ENCODE measurements at places on chromosomes 12 and 14.

DNA sequence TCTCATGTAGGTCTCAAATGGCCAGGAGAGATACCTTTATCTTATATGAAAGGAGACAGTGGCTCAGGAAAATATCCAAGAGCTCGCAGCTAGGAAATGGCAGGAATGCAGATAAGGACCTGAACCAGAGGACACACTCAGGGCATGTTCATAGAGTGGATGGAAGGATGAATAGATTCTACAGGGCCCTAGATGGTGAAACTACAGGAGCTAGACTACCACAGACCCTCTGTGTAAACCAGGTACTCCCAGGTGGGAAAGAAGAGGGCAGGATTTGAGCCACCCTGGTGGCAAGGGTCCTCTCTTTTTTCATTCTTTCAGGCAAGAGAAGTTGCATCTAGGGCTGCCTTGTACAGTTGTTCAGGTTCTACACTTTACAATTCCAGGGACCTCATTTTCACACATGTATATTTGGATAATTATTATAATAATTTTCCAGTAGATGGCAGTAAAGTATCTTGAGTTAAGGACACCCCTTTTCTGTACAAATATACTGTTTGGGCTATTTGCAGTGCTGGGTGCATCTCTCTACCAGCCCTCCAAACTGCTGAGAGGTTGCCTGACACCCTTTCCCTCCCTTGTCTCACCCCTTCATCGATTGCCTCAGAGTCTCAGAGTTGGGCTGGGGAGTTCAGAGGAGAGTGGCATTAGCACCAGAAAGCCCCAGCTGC lies 10.5 kb upstream of the ZDHHC22 start:
- DNase-seq, result no peak

GRCh38 chr14:77023001-77023996 lies 5.2 kb downstream of the IRF2BPL start:
- DNase-seq, result no peak

DNA sequence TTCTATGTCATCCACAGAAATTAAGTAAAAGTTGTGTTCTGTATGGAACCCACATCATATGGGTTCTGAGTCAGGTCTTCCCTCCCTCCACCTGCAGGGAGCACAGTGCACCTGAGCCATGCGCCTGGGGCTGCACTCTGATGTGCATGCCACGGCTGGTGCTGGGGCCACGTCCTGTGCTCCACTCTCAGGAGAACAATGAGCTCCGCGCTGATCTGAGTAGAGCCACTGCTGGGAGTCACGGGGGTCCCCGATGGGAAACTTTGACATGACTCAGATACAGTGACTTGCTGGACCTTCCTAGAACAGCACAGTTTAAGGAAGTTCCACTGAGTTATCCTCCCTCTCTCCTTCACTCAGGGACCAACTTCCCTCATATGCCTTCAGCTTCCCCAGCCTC lies 683.4 kb downstream of the TMEM121 start:
- no peak for DNase-seq

GRCh38 chr12:53950789-53951576 lies 3.7 kb upstream of the HOXC12 start:
- DNase-seq, result no peak

DNA sequence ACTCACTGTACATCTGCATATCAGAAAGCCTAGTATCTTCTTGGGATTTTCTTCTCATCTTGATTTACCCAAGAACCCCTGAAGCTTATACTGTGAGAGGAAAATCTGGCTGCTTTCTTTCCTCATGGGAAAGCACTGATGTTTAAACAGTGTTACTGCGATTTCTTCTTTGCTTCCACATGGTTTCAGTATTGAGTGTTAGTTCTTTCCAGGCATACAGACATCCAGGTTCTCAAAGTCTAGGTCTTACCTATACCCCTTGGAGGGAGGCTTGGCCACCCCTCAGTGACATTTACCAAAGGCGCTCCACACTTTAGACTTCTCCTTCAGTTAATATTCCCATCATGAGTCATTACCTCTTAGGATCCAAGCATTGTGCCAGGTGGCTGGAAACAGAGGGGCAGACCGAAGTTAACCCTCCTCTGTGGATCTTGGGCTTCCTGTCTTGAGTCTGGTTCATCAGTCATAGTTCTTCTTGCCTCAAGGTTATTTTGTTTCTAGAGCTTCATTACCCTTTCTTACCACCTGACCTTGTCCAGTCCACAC lies 79.1 kb downstream of the TMEM117 start:
- DNase-seq, result no peak

- DNase-seq, result no peak
These were observed 12.6 kb downstream of the RXYLT1 start for GRCh38 chr12:63792338-63792737.

DNA sequence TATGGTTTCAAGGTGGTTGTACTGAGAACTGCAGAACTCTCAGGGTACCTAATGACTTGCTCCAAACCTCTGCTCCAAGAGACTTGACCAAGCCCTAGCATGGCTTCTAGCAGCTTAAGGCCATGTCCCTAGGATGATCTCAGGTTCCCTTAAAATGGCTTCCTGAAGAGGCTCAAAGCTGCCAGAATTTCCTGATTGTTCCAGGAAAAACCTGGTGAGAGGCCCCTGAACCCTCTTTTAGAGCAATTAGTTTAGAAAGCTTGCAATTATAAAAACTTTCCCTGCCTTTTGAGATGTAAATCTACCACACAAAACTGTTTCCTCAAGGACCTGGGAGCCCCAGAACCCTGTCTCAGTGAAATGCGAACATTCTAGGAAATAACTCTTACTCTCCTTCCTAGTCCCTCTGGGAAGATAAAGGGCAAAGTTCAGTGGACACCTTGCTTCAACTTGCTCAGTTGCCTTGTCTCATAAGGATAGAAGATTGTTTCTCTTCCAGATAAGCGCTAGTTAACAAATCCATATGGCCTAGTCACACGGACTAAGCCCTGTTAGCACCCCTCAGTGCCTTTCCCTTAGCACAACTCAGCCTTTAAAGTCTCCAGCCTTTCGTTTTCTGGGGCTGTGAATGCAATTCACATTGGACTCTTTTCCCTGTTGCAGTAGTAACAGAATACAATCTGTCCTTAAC lies 2.5 kb downstream of the CMAS start:
- DNase-seq, result no peak

GRCh38 chr12:70149013-70149412 lies 94.2 kb upstream of the CNOT2 start:
- DNase-seq, result no peak

- no peak for DNase-seq
These were observed 451.6 kb downstream of the RGS6 start for GRCh38 chr14:72383865-72384264.

- no peak for DNase-seq
These were observed 23.1 kb upstream of the PWP1 start for GRCh38 chr12:107662484-107662883.

GRCh38 chr14:73739174-73739898 lies 25.2 kb upstream of the PNMA1 start:
- DNase-seq, result no peak

DNA sequence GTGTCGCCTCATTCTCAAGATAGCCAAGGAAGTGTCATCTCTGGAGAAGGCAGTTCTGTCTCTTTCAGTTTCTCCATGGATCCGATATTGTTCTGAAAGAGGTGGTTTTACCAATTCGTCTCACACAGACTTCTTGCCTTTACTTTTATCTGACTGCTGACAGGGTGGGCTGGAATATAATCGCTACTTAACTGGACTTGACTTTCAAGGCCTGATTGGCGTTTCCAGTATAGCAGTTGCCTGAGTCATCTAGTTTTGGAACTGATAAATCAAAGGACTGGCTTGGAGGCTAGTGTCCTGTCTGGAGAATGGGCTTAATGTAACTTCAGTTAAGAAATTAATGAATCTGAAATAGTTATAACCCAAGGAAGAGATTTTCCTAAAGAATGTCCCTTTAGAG lies 21.6 kb downstream of the PRKCH start:
- DNase-seq, result no peak

DNA sequence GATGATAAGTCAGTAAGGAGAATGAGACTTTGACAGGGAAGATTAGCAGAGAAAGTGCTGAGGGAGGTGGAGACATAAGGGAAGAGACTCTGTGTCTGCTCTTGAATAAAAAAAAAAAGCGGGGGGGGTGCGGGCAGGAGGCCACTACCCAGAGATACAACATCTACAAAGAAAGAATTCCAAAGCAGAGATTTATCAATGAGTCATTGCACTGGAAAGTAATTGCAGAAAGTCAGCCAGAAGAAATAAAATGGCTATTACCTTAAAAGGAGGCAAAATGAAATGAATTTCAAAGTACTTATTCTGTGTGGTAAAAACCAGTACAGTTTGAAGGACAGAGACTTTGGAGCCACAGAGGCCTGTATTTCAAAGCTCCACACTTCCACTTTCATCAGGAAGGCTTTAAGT lies 267.1 kb upstream of the PRKD1 start:
- no peak for DNase-seq

DNA sequence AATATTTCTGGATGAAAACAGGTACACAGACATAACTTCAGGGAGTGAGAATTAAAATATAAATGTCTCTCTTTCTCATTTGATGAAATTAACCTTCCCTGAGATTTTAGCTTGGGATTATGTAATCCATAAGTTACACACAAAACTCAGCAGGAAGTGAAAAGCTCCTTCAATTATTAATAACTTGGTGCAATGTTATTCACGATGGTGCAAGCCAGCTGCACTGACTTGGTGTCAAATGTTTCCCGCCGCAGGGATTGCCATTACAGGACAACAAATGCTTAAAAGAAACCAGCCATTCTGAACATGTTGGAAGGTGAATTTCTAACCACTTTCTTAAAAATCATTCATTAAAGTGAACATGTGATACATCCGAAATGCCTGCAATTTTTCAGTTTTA lies 250.4 kb downstream of the FOXN3 start:
- DNase-seq, result no peak

GRCh38 chr12:49794811-49795653 lies 33.2 kb downstream of the NCKAP5L start:
- DNase-seq, result no peak

DNA sequence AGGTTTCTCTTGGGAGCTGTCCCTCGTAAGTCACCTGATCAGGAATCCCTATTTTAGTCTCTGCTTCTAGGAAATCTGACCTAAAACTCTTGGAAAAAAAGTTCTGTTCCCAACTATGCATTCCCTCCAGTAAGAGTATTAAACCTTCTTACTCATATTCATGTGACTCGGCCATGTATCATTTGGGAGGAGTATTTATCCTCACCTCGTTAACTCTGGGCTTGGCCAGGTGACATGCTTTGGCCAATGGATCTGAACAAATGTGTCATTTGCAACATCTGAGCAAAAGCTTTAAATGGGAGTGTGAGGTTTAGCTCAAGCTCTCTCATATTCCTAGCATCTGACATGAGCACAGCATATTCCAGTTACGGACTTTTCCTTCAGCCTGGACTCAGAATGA lies 226.8 kb downstream of the NUAK1 start:
- no peak for DNase-seq

GRCh38 chr12:3200032-3200617 lies 122.9 kb downstream of the TSPAN9 start:
- peak; percentile 87 for DNase-seq

DNA sequence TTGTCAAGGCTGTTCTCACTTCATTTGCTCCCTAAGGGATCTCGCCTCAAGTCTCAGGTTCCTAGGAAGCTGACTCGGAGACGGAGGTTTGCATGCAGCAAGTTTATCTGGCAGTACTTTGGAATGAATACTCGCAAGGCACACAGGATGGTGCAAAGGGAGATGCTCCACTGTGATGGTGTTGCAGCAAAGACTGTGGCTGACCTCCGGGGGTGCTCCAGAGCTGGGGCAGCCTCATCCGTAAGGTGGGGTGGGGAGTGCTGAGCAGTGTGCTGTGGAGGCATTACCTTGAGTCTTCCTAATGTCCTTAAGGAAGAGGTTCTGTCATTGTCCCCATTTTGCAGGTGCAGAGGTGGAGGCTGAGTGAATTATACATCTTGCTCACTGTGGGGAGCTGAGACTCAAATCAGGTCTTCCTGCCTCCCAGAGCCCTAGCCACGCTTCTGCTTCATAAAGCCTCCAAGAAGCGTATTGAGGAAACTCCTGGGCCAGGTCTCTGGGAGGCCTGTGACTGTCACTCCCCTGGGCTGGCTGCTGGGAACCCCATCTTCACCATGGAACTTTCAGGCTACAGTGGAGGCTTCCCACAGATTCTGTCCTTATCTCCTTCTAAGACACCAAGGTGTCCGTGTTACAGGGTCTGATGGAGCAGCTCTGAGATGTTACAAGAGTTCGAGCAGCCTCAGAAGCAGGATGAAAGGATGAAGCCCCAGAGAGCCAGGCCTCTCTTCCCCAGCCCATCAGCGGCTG lies 39.5 kb downstream of the GALNT16 start:
- DNase-seq, result no peak

DNA sequence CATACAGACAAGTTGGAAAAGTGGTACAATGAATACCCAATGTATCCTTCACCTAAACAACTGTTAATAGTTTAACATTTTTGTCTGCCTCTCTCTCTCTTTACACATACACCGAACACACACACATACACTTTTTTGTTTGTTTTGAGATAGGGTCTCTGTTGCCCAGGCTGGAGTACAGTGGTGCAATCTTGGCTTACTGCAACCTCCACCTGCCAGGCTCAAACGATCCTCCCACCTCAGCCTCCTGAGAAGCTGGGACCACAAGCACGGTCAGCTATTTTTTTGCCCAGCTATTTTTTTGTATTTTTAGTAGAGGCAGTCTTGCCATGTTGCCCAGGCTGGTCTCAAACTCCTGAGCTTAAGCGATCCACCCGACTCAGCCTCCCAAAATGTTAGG lies 16.8 kb downstream of the ZCCHC8 start:
- peak; percentile 19 for DNase-seq

All from osteocyte (in vitro differentiated cells).